LHCN-M2 (cell line): ENCODE measurements at places on chromosomes 12 and 14.

DNA sequence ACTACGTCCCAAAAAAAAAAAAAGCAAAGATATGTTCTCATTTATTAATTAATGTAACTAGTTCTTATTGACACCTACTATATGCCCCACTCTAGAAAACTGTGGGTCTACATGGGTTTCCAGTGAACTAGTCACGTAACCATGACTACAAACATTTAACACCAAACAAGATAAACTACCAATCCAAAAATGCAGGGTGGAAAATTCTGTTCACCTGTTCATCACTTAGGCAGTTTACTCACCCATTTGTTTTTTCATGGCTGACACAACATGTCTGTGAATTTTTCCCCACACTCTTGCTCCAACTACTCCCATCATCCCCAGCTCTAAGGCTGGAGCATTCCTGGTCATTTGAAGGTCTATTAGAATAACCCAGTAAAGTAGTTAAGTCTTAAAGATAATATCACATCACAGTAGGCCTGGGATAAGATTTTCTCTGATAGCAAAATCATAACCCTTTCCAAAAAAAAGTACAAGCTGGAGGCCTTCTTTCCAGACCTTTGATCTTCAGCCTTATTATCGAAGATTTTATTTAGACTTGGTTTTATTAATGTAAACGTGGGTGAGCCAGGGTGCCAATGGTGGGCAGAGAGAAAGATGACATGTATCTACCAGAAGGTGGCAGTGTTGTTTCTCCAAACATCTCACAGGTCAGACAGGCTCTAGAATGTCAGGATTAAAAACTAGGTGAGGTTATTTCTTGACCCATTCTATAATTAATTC lies 61.6 kb upstream of the DAAM1 start:
- DNase-seq = peak; percentile 58

- DNase-seq = no peak
These were observed 2.1 kb upstream of the USP44 start for GRCh38 chr12:95553197-95553943.

- DNase-seq = no peak
These were observed 82.0 kb upstream of the PTHLH start for GRCh38 chr12:28054583-28054982.

- peak; percentile 44 for DNase-seq
These were observed 14.0 kb downstream of the CRY1 start for GRCh38 chr12:107079172-107080011.

- DNase-seq = no peak
These were observed 396.6 kb downstream of the ADAMTS20 start for GRCh38 chr12:43155376-43155775.
